RPMI7951 (cell line): ENCODE measurements at places on chromosomes 16 and 17. TPM values are rescaled to one million over a fixed set of nuclear protein-coding genes. Genes with fewer than 3 reads are reported as not detected.

Gene CNGB1
- not detected in 2 replicates for total RNA-seq

GRCh38 chr16:90007015-90007414 is 12.2 kb downstream of the DBNDD1 start:
- no peak for DNase-seq

DNA sequence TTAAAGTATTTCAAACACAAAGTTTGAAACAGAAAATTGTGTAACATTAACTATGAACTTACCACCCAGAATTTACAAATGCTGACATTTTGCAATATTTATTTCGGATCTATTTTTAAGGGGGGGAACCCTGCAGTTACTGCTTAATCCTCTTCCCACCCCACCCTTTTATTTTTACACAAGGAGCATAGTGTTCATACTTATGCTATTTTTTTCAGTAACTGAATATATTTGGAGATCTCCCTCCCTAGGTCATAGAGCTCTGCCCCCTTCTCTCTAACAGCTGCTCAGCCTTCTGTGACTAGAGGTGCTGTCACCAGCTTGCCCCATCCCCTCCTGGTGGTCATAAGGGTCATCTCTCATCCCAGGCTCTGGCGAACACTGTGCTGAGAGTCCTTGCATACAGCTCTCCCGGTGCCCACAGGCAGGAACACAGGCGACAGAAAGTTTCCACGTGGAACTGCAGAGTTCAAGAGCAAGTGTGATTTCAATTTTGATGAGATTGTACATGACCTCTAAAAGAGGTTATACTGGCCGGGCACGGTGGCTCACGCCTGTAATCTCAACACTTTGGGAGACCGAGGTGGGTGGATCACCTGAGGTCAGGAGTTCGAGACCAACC is 44.2 kb downstream of the SNX20 start:
- DNase-seq, result no peak

GRCh38 chr16:23823475-23824384 is 12.1 kb upstream of the PRKCB start:
- no peak for DNase-seq

GRCh38 chr16:560701-561412 is 663 bp downstream of the PRR35 start:
- no peak for DNase-seq
